DMS79 treated with DMSO at 0.1 percent for 48 hours (cell line): ENCODE measurements at places on chromosomes 2 and 18.

DNA sequence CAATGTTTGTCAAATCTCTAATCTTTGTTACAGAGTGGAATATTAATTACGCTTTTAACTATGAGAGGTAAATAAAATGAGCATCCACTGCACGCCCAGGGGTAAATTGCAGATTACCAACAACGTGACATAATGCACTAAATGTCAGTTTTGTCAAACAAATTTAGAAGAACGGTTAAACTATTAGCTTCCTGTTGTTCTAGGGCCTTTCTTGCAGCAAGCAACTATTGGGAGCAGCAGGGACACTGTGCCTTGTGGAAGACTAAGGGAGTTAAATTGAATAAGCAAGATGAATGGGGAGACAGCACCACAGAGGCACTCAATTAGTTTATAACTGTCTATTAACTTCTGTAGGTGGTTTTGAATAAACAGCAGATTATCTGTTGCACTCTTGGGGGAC is 391.0 kb upstream of the RAB12 start:
- no peak for DNase-seq

DNA sequence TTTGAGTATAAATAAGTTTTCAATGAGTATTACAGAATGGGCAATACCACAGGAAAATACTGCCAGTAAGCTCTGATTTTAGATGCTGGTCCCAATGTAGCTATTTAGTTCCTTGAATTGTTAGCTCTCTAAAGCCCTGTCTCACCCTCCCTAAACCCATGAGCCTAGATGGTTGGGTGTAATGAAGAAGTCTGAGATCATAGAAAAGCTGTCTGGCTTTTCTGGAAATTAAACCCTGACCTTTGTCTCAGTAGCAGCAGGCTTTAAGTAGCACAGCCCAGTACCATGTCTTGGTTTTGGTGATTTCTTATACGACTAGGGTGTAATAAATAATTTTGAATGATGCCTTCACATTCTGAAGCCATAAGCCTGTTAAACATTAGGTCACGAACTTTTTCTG is 55.3 kb downstream of the TMEM200C start:
- DNase-seq = no peak

DNA sequence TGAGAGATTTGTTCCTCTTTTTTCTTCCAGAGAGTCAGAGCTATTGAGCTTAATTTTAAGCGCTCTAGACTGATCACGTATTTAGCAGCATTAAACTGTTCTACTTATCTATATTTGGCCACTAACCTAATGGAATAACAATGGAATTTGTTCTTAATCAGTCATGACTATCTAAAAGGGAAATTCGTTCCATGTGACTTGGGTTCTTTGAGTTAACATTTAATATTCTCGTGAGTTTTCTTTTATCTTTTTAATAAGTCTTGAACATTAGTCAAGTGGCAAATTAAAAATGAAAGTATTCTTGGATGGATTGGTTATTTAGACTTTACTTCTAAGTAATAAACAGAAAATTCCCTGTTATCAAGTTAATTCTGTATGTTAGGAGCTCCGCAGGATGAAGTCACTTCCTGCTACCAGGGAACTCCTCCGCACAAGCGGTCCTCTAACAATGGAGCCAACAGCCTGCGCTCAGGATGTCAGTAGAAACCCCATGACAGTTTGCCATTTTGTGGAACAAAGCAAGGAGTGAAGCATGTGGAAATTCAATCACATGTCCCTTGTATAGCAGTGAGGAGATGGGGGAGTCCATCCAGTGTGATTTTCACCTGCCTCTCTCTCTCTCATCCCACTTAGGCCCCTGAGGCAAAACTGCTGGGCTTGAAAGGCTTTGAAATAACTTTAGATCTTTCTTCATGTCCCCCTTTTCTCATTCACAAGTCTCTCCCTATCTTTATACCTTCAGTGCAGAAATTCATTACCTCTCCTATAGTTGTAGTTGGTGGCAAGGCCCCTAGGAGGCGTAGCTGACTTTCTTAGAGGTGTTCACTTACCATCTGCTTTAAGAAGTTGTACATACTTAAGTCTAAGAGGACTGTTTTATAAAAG is 138.1 kb downstream of the WDR7 start:
- DNase-seq = no peak

GRCh38 chr18:34550902-34551301 is 159.2 kb upstream of the DTNA start:
- no peak for DNase-seq

GRCh38 chr18:77733292-77733903 is 483.8 kb downstream of the GALR1 start:
- DNase-seq = no peak

DNA sequence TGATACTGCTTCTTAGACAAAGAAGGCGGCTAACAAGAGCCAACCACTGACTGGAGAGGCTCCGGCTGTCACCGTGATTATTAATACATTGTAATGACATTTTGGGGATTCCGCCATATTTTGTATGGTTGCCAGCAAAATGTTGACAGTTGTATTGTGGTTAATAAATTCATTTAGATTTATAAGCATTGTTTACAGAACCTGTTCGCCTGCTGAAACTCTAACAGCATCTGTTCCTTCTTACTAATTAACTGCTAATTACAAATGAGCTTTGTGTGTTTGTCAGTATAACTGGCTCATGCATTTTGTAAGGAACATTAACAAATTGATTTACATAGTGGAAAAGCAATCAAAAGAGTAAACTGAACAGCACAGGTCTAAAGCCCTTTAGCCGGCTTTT is 332.4 kb downstream of the GBX2 start:
- DNase-seq = no peak

GRCh38 chr2:197838036-197838435 is 33.6 kb downstream of the PLCL1 start:
- DNase-seq = no peak

DNA sequence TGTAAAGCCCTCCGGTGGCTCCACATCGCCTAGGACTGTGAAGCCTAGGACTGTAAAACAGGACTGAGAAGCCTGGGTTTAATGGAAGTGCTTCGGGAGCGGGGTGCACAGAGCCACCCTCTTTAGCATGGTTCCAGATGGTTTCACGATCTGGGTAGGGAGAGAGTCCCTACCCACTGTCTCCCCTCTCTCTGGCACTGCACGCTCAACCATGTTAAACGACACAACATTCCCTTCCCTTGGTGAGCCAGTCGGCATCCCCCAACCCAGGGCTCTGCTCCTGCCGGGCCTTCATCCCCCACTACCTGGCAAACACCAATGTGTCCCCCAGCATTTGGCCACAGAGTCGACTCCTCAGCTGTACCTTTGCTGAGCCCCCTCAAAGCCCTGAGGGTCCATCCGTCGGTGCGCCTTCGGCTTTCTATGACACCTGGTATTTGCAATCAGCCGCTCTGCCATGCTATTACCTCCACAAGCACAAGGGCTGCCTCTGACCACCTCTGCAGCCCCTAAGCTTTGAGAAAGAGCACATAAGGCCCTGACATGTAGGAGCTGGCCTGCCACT is 1.1 kb downstream of the COPS9 start:
- no peak for DNase-seq

GRCh38 chr18:10234281-10234680 is 220.2 kb upstream of the APCDD1 start:
- DNase-seq = no peak

GRCh38 chr2:239230318-239231052 is 170.3 kb downstream of the HDAC4 start:
- no peak for DNase-seq
